Muscle of leg (tissue), 16 donors: ENCODE measurements at places on chromosomes 13 and 19. TPM values are rescaled to one million over a fixed set of nuclear protein-coding genes. Genes with fewer than 3 reads are reported as not detected.

DNA sequence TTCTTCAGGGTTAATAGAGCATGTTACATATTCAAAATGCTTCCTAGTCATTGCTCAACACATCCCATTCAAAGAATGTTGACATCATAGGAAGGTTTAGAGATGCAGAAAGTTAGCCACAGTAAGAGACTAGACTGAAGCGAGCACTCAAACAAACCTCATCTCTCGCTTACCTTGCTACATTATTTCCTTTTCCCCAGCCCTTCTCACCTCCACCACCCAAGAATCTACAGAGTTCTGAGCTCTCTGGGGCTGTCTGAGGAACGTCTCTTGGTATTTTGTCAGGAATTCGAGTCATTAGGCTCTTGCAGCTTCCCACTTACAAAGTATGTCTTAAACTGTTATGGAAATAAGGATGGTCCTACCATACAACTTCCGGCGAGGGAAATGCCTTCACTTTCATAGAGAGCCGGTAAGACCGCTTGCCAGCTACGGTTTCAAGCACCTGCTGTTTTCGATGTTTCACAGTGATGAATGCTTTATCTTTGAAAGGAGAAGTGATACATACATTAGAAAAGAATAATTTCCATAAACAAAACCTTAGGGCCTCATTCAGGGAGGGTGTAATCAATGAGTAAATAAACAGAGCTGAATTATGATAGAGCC lies 65.1 kb downstream of the FLT1 start:
- no peak for DNase-seq
- no peak overlapping the region for H3K4me3 ChIP-seq
- no peaks in the 10 kb centered on the region for H3K36me3 ChIP-seq
- peaks cover 7% of the 10 kb centered on the region for H3K4me1 ChIP-seq
- no peak overlapping the region for H3K27ac ChIP-seq
- no peaks in the 10 kb centered on the region for H3K27me3 ChIP-seq

DNA sequence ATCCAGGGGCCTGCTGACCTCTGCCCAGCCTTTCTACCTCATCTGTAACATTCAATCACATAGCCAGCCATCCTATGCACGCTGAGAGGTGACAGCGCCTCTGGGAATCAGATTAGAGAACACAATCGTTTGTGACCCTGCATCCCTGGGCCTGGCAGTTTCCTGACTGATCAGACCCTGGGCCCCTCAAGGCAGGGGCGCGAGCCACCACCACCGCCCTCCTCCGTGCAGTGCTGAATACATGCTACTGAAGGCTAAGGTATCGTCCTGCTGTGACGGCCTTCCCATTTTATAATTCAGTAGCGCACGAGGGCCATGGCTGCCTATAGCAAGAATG lies 1.3 kb downstream of the TMTC4 start:
- no peak for DNase-seq
- H3K27me3 ChIP-seq: no peaks in the 10 kb centered on the region
- H3K36me3 ChIP-seq: peaks cover 18% of the 10 kb centered on the region
- H3K4me3 ChIP-seq: peak overlapping the region; percentile 37
- H3K4me1 ChIP-seq: peaks cover 17% of the 10 kb centered on the region

DNA sequence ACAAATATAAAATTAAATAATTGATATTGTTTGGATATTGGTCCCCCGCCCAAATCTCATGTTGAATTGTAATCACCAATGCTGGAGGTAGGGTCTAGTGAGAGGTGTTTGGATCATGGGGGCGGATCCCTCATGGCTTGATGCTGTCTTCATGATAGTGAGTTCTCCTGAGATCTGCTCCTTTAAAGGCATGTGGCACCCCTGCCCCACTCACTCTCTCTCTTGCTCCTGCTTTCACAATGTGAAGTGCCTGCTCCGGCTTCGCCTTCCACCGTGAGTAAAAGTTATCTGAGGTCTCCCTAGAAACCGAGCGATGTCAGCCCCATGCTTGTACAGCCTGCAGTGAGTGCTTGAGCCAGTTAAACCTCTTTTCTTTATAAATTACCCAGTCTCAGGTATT lies 248.2 kb downstream of the PCDH9 start:
- H3K27ac ChIP-seq: no peak overlapping the region
- no peak overlapping the region for H3K4me3 ChIP-seq
- no peaks in the 10 kb centered on the region for H3K36me3 ChIP-seq
- no peaks in the 10 kb centered on the region for H3K27me3 ChIP-seq

DNA sequence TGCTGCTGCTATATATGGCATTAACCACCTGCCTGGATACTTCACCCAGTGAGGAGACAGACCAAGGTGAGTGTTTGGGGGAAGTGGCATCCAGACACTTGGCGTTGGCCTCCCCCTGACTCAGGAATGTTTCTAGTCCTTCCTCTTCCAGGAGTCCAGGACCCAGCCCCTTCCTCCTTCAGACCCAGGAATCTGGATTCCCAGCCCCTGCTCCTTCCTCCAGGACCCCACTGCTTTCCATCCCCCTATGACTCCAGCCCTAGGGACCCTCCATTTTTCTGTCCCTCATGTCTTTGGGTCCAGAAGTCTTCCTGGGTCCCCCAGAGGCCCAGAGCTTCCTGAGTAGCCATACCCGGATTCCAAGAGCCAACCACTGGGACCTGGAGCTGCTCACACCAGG lies 2.1 kb downstream of the PRRG2 start:
- H3K4me1 ChIP-seq: peaks cover 10% of the 10 kb centered on the region
- H3K27me3 ChIP-seq: peaks cover 2% of the 10 kb centered on the region
- DNase-seq: no peak
- no peaks in the 10 kb centered on the region for H3K36me3 ChIP-seq
- no peak overlapping the region for H3K27ac ChIP-seq

DNA sequence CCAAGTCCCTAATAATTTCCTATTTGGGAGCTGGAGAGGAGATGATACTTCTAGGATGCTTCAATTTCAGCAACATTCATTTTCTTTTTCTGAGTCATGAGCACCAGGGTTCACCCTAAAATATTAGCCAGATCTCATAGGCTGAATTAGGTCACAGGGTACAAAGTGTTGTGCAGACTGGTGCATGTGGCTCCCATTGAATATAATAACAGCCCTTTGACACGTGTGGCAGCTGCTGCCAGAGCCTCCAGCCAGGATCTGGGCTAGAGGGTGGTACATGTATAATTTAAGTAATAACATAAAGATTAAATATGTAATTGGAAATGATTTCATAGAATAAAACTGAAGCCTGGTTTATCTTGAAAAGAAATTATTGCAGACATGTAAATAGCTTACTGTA lies 244.9 kb downstream of the ATP8A2 start:
- H3K4me1 ChIP-seq: no peaks in the 10 kb centered on the region
- H3K27ac ChIP-seq: no peak overlapping the region
- no peaks in the 10 kb centered on the region for H3K36me3 ChIP-seq

DNA sequence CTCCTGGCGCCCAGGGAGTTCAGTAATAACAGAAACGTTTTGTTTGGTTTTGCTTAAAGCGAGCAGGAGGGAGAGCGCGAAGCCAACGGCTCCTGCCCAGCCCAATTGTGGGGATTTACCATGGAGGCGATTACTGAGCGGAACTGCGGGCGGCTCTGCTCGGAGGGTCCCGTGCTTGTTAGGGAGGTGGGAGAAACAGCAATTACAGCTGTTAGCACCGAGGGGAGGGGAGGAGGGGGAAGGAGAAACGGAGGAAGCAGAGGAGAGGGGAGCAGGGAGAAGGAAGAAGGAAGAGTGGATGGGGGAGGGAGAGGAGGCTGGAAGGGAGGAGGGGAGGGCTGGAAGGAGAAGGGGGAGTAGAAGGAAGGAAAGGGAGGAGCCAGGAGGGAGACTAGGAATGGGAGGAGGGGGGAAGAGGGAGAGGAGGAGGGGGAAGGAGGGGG lies 7.7 kb upstream of the ONECUT3 start:
- H3K27me3 ChIP-seq: peaks cover 82% of the 10 kb centered on the region
- DNase-seq: no peak
- H3K4me3 ChIP-seq: no peak overlapping the region
- no peaks in the 10 kb centered on the region for H3K36me3 ChIP-seq

- no peak overlapping the region for H3K27ac ChIP-seq
- no peaks in the 10 kb centered on the region for H3K36me3 ChIP-seq
- no peaks in the 10 kb centered on the region for H3K27me3 ChIP-seq
- H3K4me3 ChIP-seq: no peak overlapping the region
- no peaks in the 10 kb centered on the region for H3K4me1 ChIP-seq
Observed at GRCh38 chr13:62473944-62474237, 1058.2 kb upstream of the PCDH20 start.

GRCh38 chr13:96229356-96229755 lies 139.4 kb downstream of the HS6ST3 start:
- no peak overlapping the region for H3K27ac ChIP-seq
- no peak overlapping the region for H3K4me3 ChIP-seq
- H3K27me3 ChIP-seq: no peaks in the 10 kb centered on the region
- H3K36me3 ChIP-seq: no peaks in the 10 kb centered on the region

The ZNF626 gene
- total RNA-seq: 16.4 TPM
